KG1 (cell line): ENCODE measurements at places on chromosomes 11 and 22.

DNA sequence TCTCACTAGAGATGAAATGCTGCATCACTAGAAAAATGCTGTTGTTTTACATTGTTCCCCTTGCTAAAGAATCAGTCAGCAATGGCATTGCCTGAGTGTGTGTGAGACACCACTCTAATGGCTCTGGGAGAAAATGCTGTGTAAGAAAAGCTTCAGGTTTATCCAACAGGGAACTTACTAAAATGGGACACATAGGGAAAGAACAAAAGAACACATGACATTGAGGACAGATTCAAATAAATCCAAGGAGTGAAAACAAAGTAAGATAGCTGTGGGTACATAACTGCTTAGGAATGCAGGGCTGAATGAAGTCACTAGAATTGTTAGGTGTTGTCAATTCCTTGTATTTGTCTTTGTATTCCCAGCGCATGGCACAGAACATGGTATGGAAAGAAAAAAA lies 24.2 kb downstream of the BLID start:
- no peak for DNase-seq

- DNase-seq, result no peak
Measured at GRCh38 chr11:12381875-12382274, 4.5 kb downstream of the PARVA start.

DNA sequence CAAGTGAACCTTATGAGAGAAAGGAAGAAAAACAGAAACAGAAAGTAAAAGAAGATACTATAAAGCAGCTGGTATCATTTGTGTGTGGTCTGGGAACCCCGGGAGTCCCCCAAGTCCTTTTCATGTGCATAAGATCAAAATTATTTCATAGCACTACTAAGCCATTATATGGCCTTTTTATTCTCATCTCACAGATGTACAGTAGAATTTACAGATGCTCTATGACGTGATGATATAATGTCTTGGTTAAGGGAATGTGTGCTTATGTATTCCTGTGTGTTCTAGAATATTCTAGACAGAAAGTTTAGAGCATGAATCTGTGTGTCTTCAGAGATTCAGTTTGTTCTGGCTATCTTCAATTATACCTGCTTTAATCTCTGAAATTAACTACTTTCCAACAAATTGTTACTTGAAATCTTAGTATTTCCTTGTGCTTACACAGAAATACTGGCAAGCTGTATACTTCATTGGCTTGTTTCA lies 8.6 kb upstream of the TPP1 start:
- DNase-seq, result no peak

DNA sequence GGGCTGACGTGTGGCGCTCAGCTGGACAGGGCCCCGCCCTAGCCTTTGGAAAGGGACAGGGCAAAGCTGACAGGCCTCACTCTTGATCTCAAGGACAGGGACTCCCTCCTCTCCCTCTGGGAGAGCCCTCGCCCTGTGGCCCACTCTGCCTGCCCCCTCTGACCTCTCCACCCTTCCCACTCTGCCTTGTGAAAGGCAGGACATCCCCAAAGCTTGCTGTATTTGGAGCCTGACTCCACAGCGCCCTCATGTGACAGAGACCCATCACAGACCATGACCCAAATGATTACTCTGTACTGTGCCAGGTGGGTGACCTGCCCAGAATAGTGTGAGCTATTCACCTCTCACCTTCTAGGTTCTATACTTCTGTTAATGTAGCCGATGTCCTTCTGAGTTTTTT lies 18.8 kb downstream of the P2RY2 start:
- DNase-seq, result peak; percentile 73

DNA sequence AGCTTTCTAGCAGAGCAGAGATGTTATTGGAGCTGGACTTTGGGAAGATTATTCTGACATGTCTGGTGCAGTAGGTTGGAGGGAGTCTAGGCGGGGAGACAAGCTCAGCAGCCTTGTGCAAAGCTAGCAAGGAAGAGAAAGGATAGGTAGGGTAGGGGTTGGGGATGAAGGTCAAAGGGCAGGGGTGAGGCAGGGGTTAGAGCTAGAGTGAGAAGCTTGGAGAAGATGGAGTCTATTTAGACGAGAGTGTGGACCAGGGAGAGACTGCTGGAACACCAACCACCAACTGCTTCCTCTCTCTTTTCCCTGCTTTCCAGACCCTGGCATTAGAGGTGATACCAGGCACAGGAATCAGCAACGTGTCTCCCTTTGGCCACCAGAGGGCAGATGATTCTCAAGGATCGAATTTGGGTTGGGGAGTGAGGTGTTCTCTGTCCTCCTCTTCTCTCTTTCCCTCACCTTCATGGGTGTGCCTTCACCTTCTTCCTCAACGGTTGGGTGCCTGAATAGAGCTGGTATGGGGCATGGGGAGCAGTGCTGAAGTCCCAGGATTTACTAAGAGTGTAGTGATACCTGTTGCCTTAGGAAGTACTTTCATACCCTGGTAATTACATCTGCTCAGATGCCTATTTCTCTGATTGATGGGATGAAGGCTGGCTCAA lies 1.8 kb upstream of the MARK2 start:
- DNase-seq, result peak; percentile 73

DNA sequence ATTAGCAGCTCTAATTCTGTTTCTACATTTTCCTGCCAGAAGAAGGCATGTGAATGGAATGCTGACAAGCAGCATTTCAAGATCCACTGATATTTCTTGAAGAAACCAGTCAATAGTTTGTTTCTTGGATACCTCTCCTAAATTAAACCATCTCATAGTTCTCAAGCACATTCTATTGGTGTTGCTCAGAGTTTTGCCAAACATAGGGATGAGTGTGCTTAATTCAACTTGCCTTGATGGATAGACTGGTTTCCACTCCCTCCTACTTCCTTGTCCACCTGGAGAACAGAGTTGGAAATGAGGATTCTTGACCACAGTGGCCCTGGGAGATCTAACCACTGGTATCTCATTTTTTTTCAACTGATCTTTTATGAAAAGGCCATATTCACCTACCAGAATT lies 29.8 kb upstream of the DDX10 start:
- DNase-seq, result no peak

DNA sequence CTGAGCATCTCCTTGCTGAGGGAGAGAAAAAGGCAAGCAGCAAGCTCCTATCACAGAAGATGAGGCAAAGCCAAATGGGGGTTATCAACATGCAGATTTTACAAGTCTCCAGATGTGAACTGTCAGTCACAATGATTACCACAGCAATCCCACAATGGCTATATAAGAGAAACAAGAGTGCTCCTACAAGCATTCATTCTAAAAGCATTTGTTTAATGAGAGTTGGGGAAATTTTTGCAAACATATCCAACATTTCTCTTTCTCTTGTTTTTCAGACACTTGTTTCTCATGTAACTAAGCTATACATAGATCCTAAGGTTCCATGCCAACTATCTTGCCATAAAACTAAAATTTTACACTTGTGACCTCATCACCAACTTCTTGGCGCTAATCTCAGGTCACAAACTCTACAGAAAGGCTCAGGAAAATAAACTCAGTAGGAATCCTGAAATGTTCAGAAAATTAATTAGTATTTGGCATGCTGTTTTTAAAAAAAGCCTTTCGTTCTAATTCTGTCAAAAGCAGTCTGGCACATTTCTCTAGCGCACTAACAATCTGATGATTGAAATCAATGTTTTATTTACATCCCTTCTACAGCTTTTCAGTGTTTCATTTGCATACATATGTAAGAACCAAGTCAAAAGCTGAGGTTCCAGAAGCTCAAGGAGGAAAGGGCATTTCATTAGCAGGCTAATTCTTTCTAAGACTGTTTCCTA lies 199.5 kb downstream of the TTC28 start:
- DNase-seq, result no peak

- no peak for DNase-seq
Measured at GRCh38 chr11:111336582-111337256, 38.4 kb downstream of the POU2AF3 start.

DNA sequence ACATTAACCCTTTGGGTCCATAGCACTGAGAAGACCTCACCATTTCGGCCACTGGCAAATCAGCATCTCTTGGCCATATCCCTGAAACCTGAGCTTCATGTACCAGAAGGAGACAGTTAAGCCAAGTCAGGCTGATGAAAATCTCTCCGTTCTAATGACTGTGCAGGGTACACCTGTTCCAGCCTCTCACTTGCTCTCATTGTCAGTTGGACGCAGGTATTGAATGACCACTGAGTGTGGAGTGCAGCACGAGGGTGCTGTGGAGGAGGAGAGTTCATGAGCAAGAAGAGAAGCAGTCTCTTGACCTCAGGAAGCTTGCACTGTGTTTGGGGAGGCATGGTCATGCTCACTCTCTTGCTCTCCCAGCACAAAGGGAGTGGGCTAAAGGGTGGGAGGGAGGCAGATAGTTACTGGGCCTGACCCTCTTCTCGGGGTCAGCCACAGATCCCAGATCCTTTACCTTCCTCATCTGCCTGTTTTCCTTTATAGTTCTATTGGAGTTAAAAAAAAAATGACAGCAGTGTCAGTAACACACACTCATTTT lies 65.2 kb downstream of the ZBTB16 start:
- DNase-seq, result no peak

DNA sequence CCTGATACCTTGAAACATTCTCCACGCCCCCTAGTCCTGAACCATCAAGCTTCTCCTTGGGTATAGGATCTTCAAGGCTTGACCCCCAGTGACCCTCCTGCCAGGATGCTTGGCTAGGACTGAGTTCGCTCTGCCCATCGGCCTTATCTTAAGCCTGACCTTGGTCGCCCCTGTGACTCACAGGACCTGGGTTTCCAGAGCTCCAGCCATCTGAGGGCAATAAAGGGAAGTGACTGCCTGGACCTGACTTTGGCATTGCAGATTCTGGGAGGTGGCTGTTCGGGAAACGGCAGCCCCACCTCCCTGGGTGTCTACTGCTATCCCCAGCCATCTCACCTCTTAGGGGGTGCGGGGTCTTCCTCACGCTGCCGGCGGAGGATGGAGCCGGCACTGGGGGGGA lies 15.4 kb downstream of the CARD10 start:
- DNase-seq, result no peak

- DNase-seq, result no peak
Measured at GRCh38 chr22:44364751-44365130, 52.0 kb upstream of the SHISAL1 start.

DNA sequence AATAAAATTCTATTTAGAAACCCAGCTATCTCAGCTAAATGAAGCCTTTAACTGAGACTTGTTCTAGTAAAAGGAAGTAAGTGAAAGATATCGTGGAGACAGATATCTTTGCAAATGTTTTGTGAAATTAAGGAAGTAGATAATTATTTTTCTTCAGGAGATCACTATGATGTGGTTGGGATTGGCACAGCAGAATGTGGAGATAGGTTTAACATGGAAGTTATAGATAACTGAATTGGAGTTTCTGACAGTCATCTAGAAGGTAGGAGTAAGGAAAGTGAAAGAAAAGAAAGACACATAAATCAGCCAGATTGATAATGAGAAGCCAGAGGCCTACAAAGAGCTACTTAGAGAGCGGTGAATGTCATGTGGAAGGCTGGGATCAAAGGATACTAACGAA lies 4.7 kb upstream of the CASP5 start:
- no peak for DNase-seq

- DNase-seq, result no peak
Measured at GRCh38 chr11:116294630-116295029, 478.2 kb downstream of the BUD13 start.

DNA sequence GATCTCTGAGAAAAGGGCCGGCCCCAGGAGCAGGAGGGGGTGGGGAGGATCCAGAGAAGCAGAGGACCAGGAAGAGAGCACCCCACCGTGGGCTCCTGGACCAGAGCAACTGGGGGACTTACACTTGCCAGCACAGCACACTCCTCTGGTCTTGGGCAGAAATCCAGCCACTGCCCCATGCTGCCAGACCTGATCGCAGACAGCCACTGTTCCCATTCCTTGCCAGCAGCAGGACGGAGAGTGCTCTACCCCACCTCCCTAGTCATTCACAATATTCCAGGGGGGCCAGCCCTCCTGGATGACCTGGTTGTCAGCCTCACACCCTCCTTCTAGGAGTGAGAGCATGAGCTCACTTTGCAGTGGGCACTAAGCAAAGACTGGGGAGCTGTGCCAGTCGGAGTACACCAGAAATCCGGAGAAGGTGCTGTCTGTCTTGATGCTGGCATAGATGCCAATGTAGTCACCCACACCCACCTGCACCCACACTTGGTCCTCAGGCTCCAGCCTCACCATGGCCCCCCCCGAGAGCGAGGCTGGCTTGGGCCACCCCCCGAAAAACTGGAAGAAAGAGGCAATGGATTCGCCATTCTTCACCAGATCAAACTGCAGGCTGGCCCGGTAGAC lies 1.6 kb downstream of the C1QTNF5 start:
- no peak for DNase-seq

DNA sequence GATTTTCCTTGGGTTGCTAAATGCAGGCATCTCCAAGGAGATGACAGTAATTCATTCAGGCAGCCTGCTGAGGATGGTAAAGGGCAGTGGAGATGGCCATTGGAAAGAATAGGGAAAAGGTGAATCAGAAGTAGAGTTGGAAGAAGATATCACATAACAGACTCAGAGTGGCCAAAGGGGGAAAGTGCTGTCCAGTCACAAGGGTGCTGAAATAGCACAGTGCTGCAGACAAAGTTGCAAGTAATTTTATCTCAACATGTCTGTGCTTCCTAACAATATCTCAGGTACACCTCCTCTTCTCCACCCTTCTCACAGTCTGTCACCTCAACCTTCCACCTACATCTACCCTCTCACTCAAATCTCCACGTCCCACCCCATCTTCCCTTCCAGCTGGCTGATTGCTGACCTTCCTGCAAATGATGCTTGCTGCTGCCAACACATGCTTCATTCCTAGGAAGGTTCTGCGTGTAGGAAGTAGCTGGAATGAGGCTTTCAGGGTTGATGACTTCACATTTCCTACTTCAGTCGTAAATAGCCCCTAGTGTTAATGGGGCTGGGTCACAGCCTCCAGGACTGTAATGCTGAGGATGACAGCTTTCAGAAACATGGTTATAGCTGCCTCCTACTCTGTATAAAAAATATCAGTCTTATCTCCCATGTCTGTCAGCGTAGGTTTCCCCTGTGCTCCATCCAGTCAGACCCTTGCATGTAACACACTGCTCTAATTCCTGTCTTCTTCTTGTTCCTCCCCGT lies 123.9 kb downstream of the CTNND1 start:
- no peak for DNase-seq

GRCh38 chr22:25448435-25449051 lies 115.9 kb upstream of the GRK3 start:
- DNase-seq, result peak; percentile 12

- no peak for DNase-seq
Measured at GRCh38 chr11:55652560-55652959, 4.4 kb downstream of the OR4S2 start.

DNA sequence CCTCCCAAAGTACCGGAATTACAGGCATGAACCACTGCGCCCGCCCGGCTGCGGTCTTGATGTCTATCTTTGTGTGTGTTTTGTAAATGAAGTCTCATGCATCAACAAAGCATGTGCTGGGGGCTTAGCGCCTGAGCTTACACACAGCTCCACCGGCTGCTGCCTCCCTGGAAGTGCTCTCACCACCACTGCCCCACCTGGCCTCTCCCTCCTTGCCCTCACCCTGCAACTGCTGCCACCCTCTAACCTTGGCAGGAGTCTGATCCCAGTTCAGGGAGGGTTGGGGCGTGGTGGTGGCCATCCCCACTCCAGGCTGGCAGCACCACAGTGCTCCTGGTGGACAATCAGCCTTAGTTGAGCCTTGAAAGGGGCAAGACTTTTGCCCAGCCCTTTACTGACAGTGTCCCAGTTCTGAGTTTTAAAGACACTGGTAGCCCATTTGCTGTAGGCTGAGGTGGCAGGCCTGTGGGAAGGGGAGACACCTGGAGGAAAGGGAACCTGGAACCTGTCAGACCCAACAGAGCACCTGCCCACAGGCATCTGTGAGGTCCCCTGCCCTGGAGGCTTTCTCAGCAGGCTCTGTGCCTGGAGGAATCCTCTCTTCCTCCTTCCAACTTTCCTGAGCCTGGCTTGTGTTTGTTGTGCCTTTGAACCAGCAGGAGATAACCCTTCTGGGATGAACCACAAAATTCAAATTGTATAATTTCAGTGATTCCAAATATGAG lies 42.4 kb upstream of the WEE1 start:
- DNase-seq, result no peak
